ENCODE measurements at places on chromosomes 11 and 22.

GRCh38 chr11:78138694-78139421 is 568 bp downstream of the ALG8 start:
- no peak for DNase-seq

DNA sequence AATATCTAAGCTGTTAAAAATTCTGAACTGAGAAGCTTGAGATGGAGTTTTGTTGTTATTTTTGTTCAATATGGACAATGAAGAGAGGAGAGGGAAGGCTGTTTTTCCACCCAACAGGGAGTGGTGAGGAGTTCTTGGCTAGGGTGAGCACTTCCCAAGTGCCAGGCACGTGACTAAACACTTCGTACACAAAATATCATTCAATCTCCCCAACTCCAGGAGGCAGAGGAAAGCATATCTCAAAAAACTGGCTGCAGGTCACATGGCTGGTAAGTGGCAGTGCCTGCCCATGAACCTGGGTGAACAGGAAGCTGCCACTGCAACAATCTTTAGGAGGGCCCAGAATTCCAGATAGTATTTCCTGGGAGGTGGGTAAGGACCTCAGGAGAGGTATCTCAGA is 11.6 kb downstream of the ELF5 start:
- DNase-seq, result no peak

- DNase-seq, result no peak
These were observed 5.4 kb downstream of the ATM start for GRCh38 chr11:108228251-108228650.

DNA sequence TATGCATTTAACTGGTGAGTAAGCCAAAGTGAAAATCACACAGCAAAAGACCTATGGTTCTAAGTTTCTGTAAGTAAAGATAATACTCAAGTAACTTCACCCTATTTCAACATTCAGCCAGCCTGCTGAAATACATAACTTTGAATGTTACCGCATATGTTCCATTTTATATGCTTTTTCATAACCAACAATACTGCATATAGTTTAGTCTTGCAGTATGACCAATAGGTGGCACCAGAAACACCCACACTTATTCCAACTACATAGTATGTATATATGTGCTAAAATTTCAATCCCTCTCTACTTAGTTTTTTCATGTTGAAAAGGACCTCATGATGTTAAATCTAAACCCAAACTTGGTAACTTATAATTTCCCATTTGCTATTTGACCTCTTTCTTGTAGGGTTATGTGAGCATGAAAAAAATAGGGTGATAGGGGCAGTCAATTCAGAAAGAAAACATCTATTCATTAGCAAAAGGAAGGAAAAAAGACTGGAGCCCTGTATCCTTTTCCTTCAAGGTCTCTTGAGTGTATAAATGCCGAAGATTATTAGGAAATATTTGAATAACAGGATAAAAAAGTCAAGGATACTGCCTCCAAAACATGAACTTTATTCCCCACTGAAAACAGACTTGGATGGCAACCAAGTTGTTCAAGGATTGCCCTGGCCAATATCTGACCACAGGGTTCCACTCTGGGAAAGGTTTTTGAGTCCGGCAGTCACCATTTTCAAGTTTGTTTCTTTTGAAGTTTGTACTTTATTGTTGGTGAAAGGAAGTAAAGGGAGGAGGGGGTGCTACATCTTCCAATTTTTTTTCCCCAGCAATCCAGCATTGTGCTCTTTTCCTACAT is 23.8 kb upstream of the FZD4 start:
- no peak for DNase-seq

GRCh38 chr11:5500393-5500801 is 9.4 kb downstream of the UBQLN3 start:
- DNase-seq, result no peak

DNA sequence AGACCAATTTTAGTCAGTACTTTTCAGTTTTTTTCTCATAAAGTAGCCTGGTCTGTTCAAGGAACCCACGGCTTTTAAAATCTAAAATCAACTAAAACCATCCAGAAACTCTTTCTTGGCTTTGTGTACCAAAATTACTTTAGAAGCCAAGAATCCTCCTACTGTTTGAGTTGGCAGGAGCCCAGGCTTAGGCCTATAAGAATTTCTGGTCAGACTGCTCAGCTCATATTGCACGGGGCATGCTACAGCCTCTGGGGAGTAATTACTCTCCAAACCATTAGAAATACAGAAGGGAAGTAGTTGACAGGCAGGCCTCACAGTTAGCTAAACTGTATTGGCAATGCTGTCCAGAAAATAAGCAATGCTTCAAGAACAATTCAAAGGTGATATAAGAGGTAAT is 1862.9 kb upstream of the RAG2 start:
- DNase-seq, result no peak

DNA sequence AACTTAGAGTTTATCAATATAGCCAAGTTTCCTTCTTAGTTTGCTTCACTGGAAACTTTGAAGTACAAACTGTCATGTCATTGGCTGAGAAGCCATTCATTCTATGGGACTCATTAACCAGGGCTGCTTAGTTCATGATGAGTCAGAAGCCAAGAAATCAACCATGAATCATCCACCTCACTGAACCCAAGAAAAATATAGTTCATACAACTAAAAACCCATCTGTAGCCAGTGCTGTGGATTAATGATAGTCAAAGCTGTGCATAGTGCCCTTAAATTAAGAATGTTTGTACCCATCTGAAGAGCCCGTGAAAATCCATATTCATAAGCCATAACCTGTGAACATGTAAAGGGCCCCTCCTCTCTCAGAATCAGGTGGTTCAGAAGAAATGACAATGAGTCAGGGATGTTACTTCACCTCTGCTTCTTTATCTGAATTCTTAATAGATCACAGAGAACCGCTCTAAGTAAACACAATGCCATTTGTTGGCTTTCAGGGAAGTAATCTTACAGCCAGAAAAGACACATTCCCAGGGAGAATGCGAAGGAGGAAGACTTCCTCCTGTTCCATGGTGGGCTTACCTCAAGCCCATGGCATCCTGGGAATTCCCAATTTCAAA is 25.4 kb downstream of the MMP20 start:
- DNase-seq, result no peak

DNA sequence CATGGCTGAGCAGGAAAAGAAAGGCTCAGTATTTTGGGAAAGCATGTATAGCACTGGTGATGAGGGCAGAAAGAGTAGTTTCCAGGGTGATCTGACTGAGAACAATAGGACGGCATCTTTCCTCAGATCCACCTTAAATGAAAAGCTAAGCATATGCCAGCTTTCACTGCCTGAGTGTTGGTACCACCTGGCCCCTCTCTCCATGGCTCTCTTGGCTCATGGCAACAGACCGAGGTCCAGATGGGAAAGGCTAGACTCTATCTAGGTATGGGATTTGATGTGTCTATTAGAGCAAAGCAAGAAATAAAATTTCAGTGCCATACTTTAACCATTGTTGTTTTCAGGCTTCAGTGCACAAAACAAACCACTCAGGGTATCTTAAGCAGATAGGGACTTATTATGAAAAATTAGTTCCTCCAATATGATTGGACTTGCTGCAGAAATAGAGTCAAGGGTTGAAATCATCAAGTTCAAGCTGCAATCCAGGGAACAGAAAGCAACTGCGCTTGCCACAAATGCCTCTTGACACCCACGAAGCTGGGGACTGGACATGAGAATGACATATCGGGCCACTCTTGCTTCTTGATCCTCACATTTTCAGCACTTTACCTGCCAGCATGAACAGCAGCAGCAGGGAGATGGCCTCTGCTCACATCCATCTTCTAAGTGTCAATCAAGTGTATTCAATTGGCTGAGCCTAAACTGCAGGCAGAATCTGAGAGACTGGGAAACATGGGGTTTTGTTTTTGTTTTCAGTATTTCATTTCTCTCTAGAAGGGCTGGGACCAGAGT is 64.0 kb upstream of the SNX19 start:
- no peak for DNase-seq
